Esophagus squamous epithelium (tissue), 5 donors: ENCODE measurements at places on chromosomes 1 and 21.

DNA sequence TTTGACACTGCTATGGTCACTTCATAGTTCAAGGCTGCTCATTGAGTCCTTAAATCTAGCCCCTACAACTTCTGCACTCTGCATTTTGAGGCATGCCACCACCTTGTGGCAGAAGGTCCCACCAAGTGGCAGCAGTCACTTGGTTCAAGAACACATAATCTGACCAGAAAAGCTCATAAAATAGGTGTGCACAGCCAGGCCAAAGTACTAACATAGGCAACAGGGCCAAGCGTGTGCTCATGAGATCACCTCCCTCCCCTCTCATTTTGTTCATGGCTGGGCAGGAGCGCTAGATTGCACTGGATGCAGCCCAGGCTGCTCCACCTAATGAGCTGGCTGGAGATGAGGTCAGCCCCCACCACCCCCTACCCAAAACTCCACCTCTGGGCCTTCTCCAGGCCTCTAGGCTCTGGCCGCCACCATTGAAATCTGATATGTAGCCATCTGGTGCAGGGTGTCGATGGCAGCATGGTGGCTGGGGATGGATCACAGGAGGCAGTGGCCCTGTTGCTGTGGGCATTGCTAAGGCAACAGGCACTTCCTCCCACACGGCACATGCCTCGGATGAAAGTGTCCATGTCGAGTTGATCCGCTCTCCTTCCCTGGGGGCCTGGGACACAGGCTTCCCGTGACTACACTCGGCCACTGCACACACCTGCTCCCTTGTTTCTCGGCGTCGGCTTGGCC, 193.2 kb downstream of the TRABD2B start:
- DNase-seq = no peak

- no peak for DNase-seq
These were observed 142.7 kb downstream of the TSEN15 start for GRCh38 chr1:184194236-184194635.

GRCh38 chr1:204558467-204558866, 42.3 kb downstream of the MDM4 start:
- DNase-seq = no peak

GRCh38 chr1:239240736-239241135, 145.6 kb upstream of the CHRM3 start:
- DNase-seq = no peak

GRCh38 chr1:228471762-228472398, 15.3 kb upstream of the RNF187 start:
- no peak for DNase-seq

GRCh38 chr1:236041631-236042618, 23.0 kb downstream of the NID1 start:
- DNase-seq = no peak

DNA sequence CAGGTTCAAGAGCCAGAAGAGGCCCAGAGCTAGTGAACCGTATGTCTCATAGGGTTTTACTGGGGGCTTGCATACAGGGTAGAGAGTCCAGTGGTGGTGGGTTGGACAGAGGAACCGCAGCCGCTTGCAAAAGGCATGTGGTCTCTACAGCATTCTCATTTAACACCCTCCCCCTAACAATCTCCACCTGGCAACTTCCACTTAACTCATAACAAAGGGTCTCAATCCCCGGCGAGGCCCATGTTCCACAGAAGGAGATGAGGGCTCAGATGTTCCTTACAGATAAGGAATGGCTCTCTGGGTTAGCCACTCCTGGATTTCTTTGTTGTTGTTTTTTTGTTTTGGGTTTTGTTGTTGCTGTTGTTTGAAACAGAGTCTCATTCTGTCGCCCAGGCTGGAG, 106.1 kb downstream of the APP start:
- no peak for DNase-seq

GRCh38 chr1:207069061-207069460, 16.0 kb downstream of the PFKFB2 start:
- DNase-seq = no peak

- no peak for DNase-seq
These were observed 119.0 kb downstream of the CNIH3 start for GRCh38 chr1:224735159-224735558.

- no peak for DNase-seq
These were observed 19.4 kb downstream of the NEK7 start for GRCh38 chr1:198176179-198176578.

GRCh38 chr21:42535602-42536171, 22.0 kb downstream of the SLC37A1 start:
- no peak for DNase-seq

- DNase-seq = no peak
These were observed 104.1 kb downstream of the XCL2 start for GRCh38 chr1:168439456-168440375.

DNA sequence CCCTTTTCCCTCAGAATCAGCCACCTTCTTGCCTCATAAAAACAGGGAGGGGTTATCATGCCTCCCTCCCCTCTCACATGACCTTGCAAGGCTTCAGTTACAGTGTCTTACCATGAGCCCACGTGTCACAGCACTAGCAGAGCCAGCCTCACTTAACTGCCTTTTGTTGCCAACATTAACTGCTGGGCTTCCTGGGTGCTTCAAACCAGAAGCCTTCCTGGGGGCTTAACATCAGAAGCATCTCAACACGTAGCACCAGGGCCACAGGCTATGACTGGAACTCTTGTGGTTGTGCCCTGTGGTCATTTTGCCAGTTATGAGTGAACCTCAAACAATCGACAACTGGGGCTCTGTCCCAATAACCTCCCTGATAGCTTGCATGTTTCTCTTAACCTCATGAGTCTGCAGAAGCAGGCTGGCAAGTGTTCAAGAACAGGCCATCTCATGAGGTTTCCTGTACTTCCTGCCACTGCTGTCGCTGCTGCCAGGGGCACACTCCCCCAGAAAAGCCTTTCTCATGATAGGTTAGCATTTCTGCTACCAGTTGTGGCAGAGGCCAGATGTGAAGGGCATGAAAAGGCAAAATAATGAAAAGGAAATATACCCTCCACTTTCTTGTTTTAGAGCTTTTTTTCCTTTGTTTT, 132.2 kb downstream of the GLUL start:
- no peak for DNase-seq

GRCh38 chr1:106897976-106898375, 158.5 kb upstream of the PRMT6 start:
- DNase-seq = no peak

DNA sequence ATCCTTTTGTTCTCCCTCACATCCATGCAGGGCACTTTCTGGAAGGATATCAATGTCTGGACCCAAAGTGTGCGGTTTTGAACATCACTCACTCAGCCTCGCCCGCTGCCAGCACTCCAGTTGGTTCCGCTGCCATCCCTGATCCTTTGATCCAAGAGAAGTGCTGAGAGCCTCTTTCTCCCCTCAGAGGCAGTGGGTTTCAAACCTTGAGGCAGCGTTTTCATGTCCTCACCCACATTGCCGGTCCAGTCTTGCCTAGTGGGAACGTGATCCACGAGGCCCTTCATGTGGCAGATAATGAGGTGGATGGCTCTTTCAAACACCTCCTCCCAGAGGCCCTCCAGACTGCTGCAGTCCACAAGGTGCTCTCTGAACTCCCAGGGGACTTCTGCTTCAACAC, 122.2 kb downstream of the ACTL8 start:
- no peak for DNase-seq

DNA sequence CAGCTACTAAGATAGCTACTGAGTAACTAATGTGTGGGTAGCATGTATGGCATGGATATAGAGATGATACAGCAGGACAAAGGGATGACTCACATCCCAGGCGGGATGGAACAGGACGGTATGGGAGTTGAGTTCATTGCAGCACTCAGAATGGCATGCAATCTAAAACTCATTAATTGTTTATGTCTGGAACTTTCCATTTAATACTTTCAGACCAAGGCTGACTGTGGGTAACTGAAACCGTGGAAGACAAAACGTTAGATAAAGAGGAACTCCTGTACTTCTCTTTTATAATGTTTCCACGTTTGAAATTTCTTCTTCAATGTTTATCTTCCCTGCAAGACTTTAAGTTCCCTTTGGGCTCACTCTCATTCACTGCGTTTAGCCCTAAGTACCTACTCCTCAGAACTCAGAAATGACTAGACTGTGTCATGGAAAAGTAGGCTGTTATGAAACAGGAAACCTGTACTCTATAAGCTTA, 151.9 kb downstream of the MAGI3 start:
- no peak for DNase-seq

DNA sequence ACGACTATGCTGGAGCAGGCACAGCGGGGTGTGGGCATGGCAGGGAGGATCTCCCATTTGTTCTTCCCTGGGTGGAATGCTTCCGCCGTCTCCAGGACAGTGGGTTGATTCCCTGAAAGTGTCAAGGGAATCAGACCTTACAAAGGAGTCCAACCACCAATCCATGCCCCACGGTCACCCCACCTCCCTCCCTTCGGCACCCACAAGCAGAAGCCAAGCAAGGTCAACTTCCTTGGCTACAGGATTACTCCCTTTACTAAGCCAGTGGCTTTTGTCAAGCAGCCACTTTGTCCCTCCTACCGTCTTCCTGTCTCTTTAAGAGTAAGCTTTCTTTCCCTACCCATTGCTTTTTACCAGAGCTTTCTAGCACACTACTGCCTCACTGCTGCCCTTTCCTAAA, 15.9 kb upstream of the NUAK2 start:
- DNase-seq = no peak

GRCh38 chr21:35512346-35512745, 463.2 kb upstream of the RUNX1 start:
- no peak for DNase-seq

- DNase-seq = no peak
These were observed 21.3 kb downstream of the MIIP start for GRCh38 chr1:12040457-12041051.

- no peak for DNase-seq
These were observed 13.6 kb upstream of the GPR88 start for GRCh38 chr1:100524355-100524754.

DNA sequence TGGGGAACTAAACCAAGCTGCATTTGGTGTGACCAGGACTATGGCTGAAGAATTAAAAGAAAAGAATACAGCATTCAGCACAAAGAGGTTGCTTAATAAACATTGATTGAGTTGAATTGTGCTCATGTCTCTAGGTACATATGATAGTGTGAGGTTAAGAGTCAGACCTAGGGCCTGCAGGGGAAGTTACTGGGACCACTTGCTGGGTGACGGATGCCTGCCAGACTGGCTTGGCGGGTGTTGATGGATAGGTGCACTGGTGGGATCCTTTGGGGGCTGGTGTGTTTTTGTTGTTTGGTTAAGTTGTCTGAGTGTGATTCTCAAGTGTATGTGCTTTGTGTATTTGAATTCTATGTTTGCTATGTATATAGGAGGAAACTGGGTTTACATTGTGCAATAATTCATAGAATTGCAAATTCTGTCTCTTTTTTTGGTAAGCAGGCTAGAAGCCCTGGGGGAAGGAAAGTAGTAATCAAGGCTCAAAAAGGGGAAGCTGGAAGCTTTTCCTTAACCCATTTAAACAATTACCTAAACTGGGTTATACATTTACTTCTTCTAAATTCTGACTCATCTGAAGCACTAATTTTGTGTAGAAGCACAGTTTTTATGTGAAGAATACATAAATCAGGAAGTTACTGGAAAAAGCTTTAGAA, 1.8 kb downstream of the CD101 start:
- no peak for DNase-seq

GRCh38 chr1:153610334-153610733, 2.6 kb downstream of the S100A16 start:
- no peak for DNase-seq

- no peak for DNase-seq
These were observed 491.6 kb upstream of the C1orf87 start for GRCh38 chr1:60564916-60565750.

- no peak for DNase-seq
These were observed 1.2 kb downstream of the KRTAP10-5 start for GRCh38 chr21:44579056-44579832.

- DNase-seq = no peak
These were observed 24.9 kb upstream of the CTBS start for GRCh38 chr1:84598846-84599741.

GRCh38 chr1:65371544-65371943, 48.9 kb upstream of the LEPR start:
- no peak for DNase-seq

DNA sequence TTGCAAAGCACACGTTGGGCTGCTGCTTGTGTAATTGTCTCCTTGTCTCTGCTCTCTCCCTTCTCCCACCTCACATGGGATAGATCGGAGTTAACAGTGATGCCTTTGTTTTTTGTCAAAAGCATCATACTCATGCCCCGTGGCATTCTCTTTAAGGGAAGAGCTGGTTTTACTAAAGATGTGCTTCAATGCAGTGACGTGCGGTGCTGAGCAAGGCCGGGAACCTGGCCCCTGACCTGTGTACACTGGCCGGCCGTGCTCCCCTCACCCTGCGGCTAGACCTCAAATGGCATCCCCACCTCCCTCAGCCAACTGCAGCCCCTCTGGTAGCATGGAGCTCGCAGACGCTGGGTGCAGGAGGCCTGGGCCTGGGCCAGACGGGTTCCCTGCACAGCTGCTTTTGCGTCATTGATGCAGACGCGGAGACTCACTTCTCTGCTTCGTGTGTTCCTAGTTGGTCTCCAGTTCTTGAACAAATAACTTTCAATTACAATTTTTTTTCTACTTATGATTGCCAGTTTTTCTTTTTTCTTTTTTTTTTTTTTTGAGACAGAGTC, 19.9 kb downstream of the AGPAT3 start:
- DNase-seq = no peak

DNA sequence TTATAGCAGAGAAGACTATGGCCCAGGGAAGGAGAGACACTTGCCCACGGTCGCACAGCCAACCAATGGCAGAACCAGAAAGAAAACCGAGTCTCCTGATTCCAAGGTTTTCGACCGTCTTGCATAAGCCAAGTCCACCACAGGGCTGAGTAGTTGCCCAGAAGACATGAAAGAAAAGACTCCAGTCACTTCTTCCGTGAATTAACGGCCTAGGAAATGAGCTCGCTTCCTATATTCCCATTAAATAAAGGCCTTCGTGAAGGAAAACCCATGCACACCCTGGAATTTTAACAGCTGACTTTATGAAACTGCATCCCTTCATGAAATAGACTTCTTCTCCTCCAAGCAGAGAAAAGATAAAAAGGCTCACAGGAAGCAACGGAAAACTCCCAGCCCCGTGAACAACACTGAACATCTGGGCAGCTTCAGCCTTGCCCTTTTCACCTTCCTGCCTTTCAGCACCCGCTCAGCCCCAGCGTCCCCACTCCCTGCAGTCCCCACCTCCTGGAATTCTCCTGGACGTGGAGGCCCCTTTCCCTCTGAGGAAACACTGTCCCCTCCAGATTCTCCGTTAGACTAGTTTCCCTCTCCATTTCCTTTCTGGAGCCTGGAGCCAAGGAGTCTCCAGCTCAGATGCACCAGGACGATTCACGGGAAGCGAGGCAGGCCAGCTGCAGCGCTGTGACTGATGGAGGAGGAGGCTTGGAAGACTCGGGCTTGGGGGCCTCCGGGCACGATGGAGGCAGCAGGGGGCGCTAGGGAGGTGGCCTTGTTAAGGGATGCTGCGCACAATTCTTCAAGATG, 2.7 kb upstream of the MYOC start:
- no peak for DNase-seq

DNA sequence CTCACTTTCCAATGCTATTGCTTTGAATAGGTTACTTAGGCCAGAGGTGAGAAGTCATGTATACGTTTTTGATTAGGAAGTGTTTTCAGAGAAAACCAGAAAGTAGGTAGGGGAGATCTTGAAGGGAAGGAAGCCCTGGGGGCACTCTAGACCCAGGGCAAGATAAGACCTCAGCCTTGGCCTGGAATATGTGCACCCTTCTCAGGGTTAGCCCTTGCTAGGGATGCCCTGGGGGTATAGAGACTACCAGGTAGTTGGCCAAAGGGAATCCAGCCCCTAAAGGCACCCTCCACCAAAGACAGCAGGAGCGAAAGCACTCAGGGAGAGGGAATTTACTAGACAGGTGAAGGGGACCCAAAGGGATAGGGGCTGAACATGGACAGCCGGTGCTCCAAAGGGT, 7.0 kb downstream of the TIAM1 start:
- no peak for DNase-seq

- no peak for DNase-seq
These were observed 4.0 kb upstream of the SLC35A3 start for GRCh38 chr1:99965646-99966375.
